Activated CD4-positive, alpha-beta T cell treated with anti-CD3 and anti-CD28 coated beads, Interleukin-2, amount 10 ng/mL, durations not matched to agents 24 days and 14 days (primary cell): ENCODE measurements at places on chromosomes 6 and 20. TPM values are rescaled to one million over a fixed set of nuclear protein-coding genes. Genes with fewer than 3 reads are reported as not detected.

GRCh38 chr20:58447511-58448391, 58.7 kb downstream of the VAPB start:
- peak; percentile 88 for DNase-seq

- no peak for DNase-seq
These were observed 61.6 kb downstream of the MYH7B start for GRCh38 chr20:35017099-35017835.

DNA sequence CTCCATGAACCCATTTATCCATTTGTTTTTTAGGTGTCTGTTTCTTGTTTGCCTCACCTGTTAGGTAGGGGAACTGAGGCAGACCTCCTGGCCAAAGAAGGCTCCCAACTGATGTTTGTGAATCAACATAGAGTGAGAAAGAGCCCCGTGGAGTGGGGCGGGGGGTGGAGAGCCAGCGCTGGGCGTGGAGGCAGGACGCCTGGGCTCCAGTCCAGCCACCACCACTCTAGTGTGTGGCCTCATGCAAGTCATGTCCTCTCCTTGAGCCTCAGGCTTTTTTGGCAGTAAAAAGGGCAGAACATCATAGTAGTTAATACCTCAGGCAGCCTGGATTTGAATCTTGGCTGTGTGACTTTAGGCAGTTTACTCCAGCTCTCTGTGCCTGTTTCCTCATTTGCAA, 42.2 kb upstream of the SCRT2 start:
- DNase-seq, result no peak

DNA sequence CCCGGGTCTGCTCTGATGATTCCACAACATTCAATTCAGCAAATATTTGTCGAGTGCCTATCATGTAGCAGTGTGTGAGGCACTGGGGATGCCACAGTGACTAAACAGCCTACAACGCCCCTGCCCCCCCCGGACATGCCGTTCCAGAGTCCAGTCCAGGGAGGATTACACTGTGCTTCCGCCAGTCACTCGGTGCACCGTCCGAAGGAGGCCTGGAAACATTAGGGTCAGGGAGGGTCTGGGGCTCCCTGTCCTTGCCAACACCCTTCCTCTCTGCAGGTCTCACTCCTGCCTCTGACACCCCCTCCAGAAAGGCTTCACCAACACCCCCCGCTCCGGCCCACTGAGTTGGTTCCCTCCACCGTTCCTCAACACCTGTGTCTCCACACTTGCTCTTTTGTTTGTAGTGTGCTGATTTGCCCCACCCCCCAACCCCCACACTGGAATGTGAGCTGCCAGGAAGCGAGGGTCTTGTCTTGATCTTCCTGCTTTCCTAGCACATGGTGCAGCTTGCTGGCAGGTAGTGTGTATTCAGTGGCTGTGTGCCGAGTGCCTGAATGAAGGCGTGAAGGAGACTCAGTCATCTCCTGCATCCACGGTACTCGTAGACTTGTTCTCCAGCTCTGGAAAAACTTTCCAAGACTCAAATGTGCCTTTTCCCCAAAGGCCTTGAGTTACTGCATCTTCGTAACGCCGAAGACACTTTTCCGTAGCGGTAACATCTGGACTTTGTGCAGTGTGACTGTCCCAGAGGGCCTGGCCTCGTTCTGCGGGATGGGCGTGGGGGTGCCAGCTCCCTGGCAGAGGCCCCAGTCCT, 150.4 kb downstream of the ZDHHC14 start:
- DNase-seq, result no peak

- no peak for DNase-seq
These were observed 1111.4 kb upstream of the CITED2 start for GRCh38 chr6:140485740-140486449.

GRCh38 chr6:106799031-106799894, 169.9 kb downstream of the QRSL1 start:
- DNase-seq, result no peak

DNA sequence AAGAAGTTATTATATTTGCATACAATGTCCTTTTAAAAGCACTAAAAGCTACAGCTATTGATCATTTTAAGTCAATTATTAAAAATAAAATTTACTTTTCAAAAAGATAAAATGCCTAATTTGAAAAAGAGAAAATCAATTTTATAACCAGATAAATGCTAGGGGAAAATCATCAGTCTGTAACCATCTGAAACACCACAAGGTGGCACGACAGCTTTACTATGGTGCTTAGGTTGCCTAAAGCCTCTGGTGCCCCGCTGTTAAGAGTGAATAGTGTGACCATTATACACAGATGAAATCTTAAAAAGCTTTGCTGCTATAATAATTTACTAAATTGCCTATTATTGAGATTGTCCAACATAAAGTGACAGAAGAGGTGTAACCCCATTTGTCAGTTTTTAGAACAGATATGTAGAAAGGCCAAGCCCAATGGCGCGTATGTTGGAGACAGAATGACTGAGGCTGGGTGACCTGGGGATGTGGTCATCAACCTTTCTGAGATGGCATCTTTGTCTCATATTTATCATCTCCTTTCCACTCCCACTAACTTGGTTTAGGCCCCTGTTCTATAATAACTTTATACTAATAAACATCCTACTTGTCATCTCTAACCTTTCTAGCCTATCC, 100.8 kb downstream of the MOXD1 start:
- DNase-seq, result peak; percentile 66

- no peak for DNase-seq
These were observed 3.9 kb downstream of the SYNGAP1 start for GRCh38 chr6:33423777-33424176.

- DNase-seq, result no peak
These were observed 85.7 kb upstream of the CST7 start for GRCh38 chr20:24863356-24863755.

DNA sequence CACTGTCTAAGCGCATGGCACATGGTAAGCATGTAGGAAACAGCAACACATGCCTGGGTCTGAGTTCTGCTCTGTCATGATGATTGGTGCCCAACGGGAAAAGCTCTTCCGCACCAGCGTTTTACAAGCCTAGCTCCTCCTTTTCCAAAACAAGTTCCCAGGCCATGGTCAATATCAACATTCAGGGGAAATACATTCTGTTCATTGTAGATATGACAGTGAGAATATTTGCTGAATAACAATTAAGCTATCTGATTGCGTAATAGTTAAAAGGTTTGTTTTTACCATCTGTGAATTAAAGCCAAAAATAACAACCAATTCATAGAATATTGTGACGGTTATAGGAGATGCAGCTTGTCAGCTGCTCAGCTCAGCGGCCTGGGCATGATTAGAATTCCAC, 404.3 kb upstream of the SLC35B3 start:
- no peak for DNase-seq

GRCh38 chr20:4084721-4085120, 69.4 kb upstream of the RNF24 start:
- no peak for DNase-seq

- DNase-seq, result no peak
These were observed 66.7 kb upstream of the FYN start for GRCh38 chr6:111939902-111940301.

DNA sequence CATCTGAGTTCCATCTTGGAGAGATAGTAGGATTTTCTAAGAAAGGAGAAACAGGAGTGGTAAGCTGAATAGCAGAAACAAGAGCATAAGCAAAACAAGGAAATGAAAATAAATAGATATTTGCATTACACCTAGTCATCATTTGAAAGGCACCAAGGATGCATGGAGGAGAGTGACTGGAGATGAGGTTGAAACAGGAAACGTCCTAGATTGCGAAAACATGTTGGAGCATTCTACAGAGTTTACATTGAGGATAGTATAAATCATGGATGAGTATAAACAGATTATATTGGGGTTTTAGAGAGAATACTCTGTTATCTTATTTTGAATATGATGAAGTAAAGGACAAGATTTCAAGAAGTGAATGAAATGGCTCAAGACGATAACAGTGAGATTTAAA, 507.3 kb downstream of the EYS start:
- no peak for DNase-seq

- no peak for DNase-seq
These were observed 261.2 kb upstream of the MARCKS start for GRCh38 chr6:113595911-113596376.

DNA sequence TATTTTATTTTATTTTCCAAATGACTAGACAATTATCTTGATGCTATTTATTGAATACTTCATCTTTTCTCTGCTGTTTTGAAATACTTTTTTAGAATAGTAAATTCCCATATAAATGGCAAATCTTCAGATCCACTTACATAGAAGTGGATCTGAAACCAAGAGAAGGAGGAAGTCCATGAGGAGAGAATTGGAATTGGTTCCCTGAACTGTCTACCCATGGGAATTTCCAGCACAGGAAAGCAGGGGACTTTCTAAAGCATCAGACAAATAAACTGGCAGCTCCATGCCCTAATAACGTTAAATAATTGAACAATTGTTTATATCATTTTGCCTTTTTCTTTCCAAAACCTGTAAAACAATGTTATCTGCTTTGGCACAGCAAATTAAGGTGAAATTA, 47.1 kb upstream of the PNRC1 start:
- no peak for DNase-seq

DNA sequence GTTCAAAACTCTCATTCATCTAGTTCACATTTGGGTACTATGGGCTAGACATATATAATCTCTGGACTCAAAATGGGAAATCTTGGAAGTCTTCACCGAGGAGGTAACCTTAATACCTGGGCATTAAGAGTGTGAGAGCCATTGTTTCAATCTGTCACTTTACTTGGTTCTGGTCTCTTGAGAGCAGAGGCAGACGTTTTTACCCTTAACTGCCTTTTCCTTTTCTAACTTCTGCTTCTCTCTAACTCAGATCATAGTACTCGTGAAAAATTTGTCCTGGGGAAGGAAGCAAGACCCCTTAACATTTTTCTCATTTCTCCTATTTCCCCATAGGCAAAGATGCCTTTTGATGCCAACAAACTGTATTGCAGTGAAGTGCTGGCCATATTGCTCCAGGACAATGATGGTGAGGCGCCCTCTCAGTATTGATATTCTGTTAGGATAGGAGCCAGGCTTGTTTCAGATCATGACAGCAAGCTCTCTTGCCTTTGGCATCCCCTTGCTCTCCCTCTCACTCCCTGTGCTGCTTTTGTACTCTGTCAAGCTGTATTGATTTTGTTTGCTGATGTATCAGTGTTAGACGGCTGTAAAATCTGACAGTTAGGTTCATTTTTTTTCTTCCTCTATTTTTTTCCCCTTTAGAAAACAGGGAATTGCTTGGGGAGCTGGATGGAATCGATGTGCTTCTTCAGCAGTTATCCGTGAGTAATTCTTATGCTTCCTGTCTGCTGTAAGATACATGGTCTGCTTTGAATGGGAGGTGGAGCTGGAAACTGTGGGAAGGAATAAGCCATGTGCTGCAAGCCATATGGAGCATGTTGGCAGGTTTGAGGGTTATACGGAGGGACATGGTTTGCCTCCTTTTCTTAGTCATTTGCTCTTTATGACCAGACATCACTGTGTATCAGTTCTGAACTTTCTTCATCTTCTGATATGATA, 83.5 kb downstream of the CTNNBL1 start:
- DNase-seq, result no peak

DNA sequence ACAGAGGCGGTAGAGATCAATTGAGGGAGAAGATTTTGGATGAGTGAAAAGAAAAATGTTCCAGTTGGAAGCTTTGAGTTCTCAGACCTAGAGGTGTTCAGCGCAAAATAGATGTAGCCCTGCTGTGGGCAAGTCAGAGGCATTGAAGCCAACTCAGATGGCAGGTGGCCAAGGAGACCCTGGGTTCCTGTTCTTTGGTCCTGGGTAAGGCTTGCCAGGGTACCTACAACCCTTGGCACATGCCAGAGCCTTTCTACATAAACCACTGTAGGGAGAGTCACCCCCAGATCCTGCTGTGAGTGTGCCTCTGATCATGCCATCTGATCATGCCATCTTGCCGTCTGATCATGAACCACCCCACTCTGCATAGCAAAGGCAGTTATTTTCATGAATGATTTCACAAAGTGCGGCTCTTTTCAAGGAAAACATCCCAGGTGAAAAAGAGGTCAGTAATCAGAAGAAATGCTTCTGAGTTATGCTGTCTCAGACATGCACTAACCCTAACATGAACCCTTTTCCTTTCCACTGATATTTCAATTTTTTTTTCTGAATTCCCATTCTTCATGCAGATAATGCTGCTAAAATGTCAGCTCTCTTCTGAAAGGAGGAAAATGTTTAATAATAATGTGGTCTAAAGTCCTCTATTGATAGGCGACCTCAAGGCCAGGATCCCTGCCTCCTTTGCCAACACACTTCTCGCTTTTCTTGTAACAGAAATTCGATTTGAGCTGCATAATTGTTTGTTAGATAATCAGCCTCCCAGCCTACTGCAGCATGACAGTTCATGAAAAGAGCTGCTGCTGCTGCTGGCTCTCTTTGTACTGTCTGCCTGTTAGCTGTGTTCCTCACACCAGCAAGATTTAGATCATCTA, 153.6 kb downstream of the MTHFD1L start:
- no peak for DNase-seq

- DNase-seq, result no peak
These were observed 44.1 kb upstream of the NT5E start for GRCh38 chr6:85405853-85406198.

GRCh38 chr6:169556758-169557548, 144.9 kb downstream of the WDR27 start:
- peak; percentile 74 for DNase-seq

- no peak for DNase-seq
These were observed 119.6 kb downstream of the KIF13A start for GRCh38 chr6:17867880-17868279.

GRCh38 chr20:12315652-12316051, 398.0 kb downstream of the BTBD3 start:
- no peak for DNase-seq

DNA sequence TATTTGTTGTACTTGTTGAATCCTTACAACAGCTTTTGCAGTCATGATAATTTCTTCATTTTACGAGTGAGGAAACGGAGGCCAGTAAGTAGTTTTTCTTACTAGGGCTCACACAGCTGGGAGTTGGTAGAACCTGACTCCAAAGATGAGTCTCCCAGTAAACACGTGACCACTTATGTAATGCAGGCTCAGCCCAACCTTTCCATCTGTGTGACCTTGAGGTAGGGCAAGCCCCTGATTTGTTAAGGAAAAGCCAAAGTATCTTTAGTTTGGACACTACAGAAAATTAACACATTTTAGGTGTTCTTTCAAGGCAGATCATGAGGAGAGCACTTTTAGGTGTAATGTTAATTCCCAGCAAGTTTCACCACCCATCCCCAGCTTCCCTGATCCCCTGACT, 111.3 kb downstream of the LRRC1 start:
- DNase-seq, result no peak

The KCNK16 gene
- not detected in 2 replicates for total RNA-seq

The KHDC1L gene
- not detected in 2 replicates for total RNA-seq

The PI16 gene
- not detected in 2 replicates for total RNA-seq

The HDGFL1 gene
- total RNA-seq, result not detected in 2 replicates

The C20orf204 gene
- 5.5 and 6.8 TPM in 2 replicates for total RNA-seq

The TRIM38 gene
- total RNA-seq, result 23.0 and 24.5 TPM in 2 replicates

The CRIP3 gene
- 0.43 and 0.79 TPM in 2 replicates for total RNA-seq

The MPIG6B gene
- total RNA-seq, result not detected in 2 replicates

The SNAP91 gene
- not detected in 2 replicates for total RNA-seq

The CDH22 gene
- not detected in 2 replicates for total RNA-seq

The CFAP206 gene
- not detected in 2 replicates for total RNA-seq
